ENCODE measurements at places on chromosomes 12 and 14.

DNA sequence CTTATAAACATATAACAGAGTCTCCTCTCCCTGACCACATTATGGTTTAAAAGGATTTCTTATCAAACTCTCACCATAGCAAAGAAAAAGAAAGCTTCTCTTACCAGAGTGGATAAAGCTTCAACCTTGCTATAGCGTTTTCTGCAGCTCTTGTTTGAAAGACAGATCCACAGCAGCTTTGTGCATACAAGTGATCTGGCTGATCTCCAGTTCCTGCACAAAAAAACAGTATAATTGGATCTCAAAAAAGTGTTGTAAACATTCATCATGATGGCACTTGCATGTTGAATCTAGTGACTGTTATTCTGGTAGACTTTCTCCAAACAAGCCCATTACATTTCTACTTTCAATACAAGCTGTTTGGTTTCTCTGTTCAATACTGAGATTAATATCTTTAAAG lies 178.9 kb upstream of the MGAT4C start:
- no peak for DNase-seq

DNA sequence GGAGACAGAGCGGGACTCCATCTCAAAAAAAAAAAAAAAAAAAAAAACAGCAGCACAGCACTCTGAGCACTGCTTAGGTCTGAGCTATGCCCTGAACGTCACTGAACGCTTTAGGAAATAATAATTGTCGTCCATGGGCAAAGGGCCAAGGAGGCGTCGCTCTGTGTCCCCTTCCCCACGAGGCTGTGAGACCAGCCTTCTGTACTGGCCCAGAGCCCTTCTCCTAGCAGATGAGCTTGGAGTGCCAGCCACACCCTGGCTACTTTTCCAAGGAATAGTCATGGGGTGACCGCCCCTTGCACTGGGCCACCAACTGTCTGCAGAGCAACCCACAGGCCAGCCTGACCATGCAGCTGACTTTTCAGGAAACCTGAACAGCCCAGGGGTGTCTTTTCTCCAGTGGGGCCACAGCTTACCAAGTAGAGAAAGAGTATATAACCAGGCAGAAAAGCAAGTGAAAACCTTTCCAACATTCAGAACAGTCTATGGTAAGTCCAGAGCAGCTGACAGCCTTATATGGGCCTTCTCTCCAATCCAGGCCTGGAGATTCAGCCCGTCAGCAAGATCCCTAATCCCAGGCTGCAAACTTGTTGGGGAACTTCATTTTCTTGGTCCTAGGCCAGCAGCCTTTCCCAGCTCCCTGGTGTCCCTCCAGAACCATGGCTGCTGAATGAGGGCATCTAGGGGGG lies 28.5 kb downstream of the CD9 start:
- DNase-seq: peak; percentile 82

- DNase-seq: no peak
Measured at GRCh38 chr14:84546236-84546635, 983.7 kb upstream of the FLRT2 start.

- no peak for DNase-seq
Measured at GRCh38 chr14:51538973-51539372, 112.7 kb upstream of the FRMD6 start.

- peak; percentile 27 for DNase-seq
Measured at GRCh38 chr12:11894890-11895289, 175.8 kb upstream of the BCL2L14 start.

DNA sequence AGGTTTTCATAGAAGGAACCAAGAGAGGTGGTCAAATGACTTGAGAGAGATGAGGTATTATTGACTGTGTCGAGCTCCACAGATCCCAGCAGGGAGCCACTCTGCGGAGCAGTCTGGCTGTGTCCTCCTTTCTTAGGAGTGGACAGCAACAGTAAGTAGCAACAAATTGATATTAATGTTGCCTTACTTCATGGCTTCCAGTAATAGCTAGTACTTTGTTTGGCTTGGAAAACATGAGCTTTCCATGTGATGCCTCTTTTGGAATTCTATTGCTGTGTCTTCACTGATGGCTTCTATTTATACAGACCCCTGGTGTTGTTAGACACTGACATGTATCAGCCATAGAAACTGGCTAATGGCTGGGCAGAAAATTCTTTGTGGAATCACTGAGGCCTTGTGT lies 531.2 kb upstream of the CCDC196 start:
- no peak for DNase-seq

GRCh38 chr12:77577791-77578190 lies 252.9 kb upstream of the NAV3 start:
- peak; percentile 57 for DNase-seq

- DNase-seq: no peak
Measured at GRCh38 chr12:79873201-79873600, 61.7 kb downstream of the PPP1R12A start.

DNA sequence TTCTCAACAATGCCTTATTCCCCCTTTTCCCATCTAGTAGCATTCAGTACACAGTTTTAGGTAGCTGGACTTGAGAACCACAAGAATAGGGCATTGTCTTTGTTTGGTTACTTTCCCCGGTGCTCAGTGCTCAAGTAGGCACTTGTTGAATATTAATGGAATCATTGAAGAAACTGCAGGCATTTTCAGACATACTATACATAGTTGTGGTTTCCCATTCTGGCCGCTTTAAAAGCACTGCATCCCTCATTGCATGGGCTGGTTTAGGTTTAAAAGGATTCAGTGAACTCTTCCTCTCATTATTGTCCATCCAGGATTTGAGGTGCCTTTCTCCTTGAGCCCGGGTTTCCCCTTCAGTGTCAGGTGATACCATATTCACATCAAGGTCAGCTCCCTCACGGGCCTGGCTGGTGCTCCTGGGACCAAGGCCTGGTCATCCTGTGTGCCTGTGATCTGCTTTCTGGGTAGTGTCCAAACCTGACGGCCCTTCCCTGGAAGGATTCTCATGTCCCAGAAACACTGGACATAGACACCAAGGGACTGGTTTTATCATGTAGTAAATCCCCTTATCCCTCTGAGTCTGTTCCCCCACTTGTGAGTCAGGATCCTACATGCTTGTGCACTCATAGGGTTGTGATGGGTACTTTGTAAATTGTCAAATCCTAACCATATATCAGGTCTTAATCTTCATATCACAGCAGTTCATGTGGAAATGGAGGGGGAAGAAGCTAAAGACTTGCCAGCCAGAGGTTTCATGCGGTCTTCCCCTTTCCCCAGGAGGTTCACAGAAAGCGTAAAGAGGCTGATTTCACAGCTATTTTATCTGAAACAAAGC lies 7.4 kb downstream of the TCP11L2 start:
- peak; percentile 36 for DNase-seq

Measured in myocyte (in vitro differentiated cells).